ENCODE measurements at places on chromosomes 13 and 19. TPM values are rescaled to one million over a fixed set of nuclear protein-coding genes. Genes with fewer than 3 reads are reported as not detected.

ZNF575 gene
- 3.4 TPM for total RNA-seq

LSR gene
- 2.3 TPM for total RNA-seq

ZSCAN4 gene
- not detected for total RNA-seq

PTGIR gene
- 24.3 TPM for total RNA-seq

RAD23A gene
- 129 TPM for total RNA-seq

ZNF724 gene
- 6.5 TPM for total RNA-seq

CYP4F8 gene
- total RNA-seq: not detected

CALM3 gene
- 556 TPM for total RNA-seq

CADM4 gene
- 0.68 TPM for total RNA-seq

RNF6 gene
- 44.8 TPM for total RNA-seq

C3 gene
- total RNA-seq: 1.5 TPM

TMC4 gene
- total RNA-seq: 1.2 TPM

DPF1 gene
- total RNA-seq: 6.4 TPM

GRCh38 chr19:48618278-48618915, 581 bp downstream of the RPL18 start:
- peak overlapping the region; percentile 99 for H3K27ac ChIP-seq
- no peak for DNase-seq
- peaks cover 48% of the 10 kb centered on the region for H3K36me3 ChIP-seq
- H3K4me3 ChIP-seq: peak overlapping the region; percentile 94
- H3K4me1 ChIP-seq: peaks cover 38% of the 10 kb centered on the region

GRCh38 chr19:30920222-30920621, 429.0 kb downstream of the TSHZ3 start:
- no peaks in the 10 kb centered on the region for H3K4me1 ChIP-seq
- H3K4me3 ChIP-seq: no peak overlapping the region
- no peak for DNase-seq
- no peaks in the 10 kb centered on the region for H3K36me3 ChIP-seq
- H3K27ac ChIP-seq: no peak overlapping the region
- H3K27me3 ChIP-seq: no peaks in the 10 kb centered on the region

- H3K27me3 ChIP-seq: no peaks in the 10 kb centered on the region
- H3K36me3 ChIP-seq: no peaks in the 10 kb centered on the region
- DNase-seq: no peak
- H3K4me3 ChIP-seq: no peak overlapping the region
- H3K4me1 ChIP-seq: no peaks in the 10 kb centered on the region
- no peak overlapping the region for H3K27ac ChIP-seq
Observed at GRCh38 chr13:59203855-59204254, 959.9 kb downstream of the DIAPH3 start.

DNA sequence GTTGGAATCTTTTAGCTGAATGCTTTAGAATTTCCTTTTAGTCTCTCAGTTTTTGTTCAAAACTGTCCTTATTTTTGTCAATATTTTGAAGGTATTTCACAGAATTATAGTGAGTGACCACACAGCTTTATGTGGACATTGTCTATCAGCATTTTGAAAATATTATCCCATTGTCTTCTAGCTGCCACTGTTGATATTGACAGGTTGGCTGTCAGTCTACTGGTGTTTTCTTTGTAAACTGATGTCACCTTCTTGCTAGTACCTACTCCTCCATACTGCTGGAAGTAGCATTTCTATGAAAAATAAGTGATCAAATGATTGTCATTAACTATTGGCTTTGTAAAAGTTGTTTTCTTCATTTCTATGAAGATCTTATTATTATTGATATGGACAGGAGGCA, 256.8 kb downstream of the KLF12 start:
- peaks cover 33% of the 10 kb centered on the region for H3K36me3 ChIP-seq
- DNase-seq: no peak
- H3K4me1 ChIP-seq: peaks cover 46% of the 10 kb centered on the region
- H3K27me3 ChIP-seq: no peaks in the 10 kb centered on the region
- H3K4me3 ChIP-seq: no peak overlapping the region

- DNase-seq: no peak
- no peak overlapping the region for H3K4me3 ChIP-seq
- no peaks in the 10 kb centered on the region for H3K27me3 ChIP-seq
- H3K36me3 ChIP-seq: peaks cover 6% of the 10 kb centered on the region
- no peak overlapping the region for H3K27ac ChIP-seq
Observed at GRCh38 chr19:17570791-17571190, 15.3 kb downstream of the COLGALT1 start.

GRCh38 chr13:74035896-74036295, 98.3 kb downstream of the KLF12 start:
- H3K4me3 ChIP-seq: no peak overlapping the region
- H3K4me1 ChIP-seq: peaks cover 18% of the 10 kb centered on the region

DNA sequence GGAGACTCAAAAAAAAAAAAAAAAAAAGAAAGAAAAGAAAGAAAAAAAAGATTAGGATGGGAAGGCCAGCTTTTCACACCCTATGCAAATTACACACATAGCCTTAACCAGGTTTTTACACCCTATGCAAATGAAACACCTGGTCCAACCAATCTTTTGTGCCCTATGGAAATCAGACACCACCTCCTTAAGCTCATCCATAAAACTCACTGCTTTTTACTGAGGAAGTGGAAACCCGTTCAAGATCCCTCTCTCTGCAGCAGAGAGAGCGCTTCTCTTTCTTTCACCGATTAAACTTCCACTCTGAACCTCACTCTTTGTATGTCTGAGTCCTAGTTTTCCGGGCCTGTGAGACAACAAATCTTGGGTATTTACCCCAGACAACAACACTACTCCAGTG, 25.3 kb upstream of the HOMER3 start:
- no peak overlapping the region for H3K27ac ChIP-seq
- no peak for DNase-seq
- H3K27me3 ChIP-seq: peaks cover 4% of the 10 kb centered on the region
- peaks cover 4% of the 10 kb centered on the region for H3K36me3 ChIP-seq
- peaks cover 25% of the 10 kb centered on the region for H3K4me1 ChIP-seq

DNA sequence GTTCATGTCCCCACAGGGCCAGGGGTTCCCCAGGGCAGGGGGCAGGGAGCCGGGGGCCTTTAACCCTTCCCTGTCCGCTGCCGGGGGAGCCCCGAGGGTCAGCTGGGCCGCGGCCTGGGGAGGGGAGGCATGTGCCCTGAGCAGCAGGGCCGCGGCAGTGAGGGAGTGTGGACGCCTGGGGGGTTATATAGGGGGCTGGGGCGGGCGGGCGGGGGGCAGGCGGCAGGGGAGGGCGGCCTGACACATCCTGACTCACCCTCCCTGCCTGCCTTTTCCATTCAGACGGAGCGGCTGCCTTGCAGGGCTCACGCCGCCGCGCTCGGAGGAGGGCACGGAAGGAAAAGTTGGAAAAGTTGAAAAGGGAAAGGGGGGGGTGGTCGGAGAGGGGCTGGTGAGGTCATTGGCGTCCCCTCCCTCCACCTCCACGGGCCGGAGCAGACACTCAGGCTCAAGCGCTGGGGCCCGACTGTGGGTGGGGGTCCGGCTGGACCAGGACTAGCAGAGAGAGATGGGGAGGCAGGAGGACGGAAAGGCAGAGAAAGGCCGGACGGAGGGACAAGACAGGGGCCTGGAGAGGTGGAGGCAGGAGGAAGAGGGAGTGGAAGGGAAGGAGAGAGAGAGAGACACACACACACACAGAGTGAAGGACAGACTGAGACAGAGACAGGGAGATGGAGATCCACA, at the start of gene IL11:
TSS of gene IL11 (minus strand) at position 159 of the 684 bp plus-strand sequence. CDS start at position 6, 153 bp downstream.
- no peaks in the 10 kb centered on the region for H3K27me3 ChIP-seq
- peaks cover 28% of the 10 kb centered on the region for H3K4me1 ChIP-seq
- peak; percentile 74 for DNase-seq
- H3K27ac ChIP-seq: peak within 1 kb of the TSS; percentile 91

- H3K4me1 ChIP-seq: peaks cover 99% of the 10 kb centered on the region
- peaks cover 37% of the 10 kb centered on the region for H3K27me3 ChIP-seq
- H3K4me3 ChIP-seq: peak overlapping the region; percentile 14
- DNase-seq: no peak
- H3K36me3 ChIP-seq: peaks cover 65% of the 10 kb centered on the region
- peak overlapping the region; percentile 55 for H3K27ac ChIP-seq
Observed at GRCh38 chr13:75689686-75690085, 53.6 kb downstream of the LMO7 start.

DNA sequence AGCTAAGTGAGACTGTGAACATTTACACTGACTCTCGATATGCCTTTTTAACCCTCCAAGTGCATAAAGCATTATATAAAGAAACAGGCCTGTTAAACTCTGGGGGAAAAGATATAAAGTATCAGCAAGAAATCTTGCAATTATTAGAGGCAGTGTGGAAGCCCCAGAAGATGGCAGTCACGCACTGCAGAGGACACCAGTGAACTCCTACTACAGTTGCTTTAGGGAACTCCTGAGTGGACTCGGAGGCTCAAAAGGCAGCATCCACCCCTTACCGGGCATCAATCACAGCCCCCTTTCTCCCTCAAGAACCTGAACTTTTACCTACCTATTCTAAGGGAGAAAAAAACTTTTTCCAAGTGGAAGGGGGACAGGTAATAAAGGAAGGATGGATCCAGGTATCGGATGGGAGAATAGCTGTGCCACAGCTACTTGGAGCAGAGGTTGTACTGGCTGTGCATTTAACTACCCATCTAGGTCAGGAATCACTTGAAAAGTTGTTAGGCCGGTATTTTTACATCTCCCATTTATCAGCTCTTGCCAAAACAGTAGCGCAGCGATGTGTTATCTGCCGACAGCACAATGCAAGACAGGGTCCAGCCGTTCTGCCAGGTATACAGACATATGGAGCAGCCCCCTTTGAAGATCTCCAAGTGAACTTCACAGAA, 80.1 kb downstream of the ZNF486 start:
- no peaks in the 10 kb centered on the region for H3K36me3 ChIP-seq
- no peak overlapping the region for H3K27ac ChIP-seq
- no peaks in the 10 kb centered on the region for H3K4me1 ChIP-seq
- no peaks in the 10 kb centered on the region for H3K27me3 ChIP-seq

DNA sequence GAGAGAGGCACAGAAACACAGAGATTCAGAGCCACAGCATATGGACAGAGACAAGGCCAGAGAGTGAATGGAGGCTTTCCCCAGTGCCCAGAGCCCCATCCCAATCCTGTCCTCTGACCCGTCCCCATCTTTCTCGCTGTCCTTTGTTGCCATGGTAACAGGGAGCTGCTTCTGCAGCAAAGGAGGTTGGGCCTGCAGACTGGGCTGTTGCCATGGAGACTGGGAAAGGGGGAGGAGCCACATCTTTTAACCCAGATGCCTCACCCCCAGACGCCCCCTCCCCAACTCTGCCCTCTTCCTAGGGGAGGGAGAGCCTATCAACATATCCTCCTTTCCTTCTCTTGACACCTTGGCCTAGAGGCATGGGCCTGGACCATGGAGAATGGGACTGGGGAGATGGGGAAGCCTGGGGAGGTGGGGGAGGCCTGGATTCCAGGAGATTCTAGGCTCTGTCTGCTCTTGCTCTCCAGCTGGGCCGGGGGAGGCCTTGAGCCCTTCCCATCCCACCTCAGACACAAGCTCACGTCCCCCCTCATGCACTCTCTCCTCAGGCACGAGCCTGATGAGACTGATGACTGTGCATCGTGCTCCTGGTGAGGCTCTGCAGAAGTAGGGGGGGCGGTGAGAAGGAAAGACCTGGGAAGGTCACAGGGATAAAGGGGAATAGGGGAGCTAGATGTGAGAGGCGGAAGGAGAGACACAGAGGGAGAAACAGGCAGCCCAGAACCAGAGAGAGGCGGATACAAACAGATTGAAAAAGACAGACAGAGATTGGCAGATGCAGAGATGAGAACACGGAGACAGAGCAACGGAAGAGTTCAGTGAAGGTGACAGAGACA, 2.1 kb upstream of the ATP1A3 start:
- H3K36me3 ChIP-seq: no peaks in the 10 kb centered on the region
- H3K27ac ChIP-seq: no peak overlapping the region
- no peak overlapping the region for H3K4me3 ChIP-seq
- H3K27me3 ChIP-seq: peaks cover 44% of the 10 kb centered on the region
- 0 out of 2 replicates have a peak, but pooled peaks cover 4% of the 10 kb centered on the region for H3K4me1 ChIP-seq
- DNase-seq: no peak

GRCh38 chr13:19888799-19889198, 25.4 kb upstream of the ZMYM5 start:
- no peak overlapping the region for H3K4me3 ChIP-seq
- no peaks in the 10 kb centered on the region for H3K4me1 ChIP-seq
- H3K27ac ChIP-seq: no peak overlapping the region
- peak; percentile 2 for DNase-seq

DNA sequence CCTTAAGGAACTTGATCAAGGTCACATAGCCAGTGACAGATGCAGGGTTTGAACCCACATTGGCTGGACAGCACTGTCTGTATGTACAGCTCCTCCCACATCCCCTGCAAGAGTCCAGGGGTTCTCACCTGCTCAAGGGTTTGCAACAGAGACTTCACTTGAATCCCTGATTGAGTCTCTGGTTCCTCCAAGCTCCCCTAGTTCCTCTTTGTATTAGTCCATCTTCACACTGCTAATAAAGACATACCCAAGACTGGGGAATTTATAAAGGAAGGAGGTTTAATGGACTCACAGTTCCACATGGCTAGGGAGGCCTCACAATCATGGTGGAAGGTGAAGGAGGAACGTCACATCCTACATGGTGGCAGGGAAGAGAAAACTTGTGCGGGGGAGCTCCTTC, 72.8 kb upstream of the CLDN10 start:
- peaks cover 5% of the 10 kb centered on the region for H3K27me3 ChIP-seq
- H3K36me3 ChIP-seq: no peaks in the 10 kb centered on the region
- no peak overlapping the region for H3K4me3 ChIP-seq
- DNase-seq: no peak
- H3K27ac ChIP-seq: no peak overlapping the region
- H3K4me1 ChIP-seq: peaks cover 10% of the 10 kb centered on the region

- no peaks in the 10 kb centered on the region for H3K36me3 ChIP-seq
- no peak overlapping the region for H3K4me3 ChIP-seq
- peaks cover 5% of the 10 kb centered on the region for H3K4me1 ChIP-seq
- H3K27me3 ChIP-seq: peaks cover 2% of the 10 kb centered on the region
- no peak for DNase-seq
Observed at GRCh38 chr13:93752541-93752940, 525.9 kb downstream of the GPC6 start.

- DNase-seq: no peak
- H3K27ac ChIP-seq: no peak overlapping the region
- H3K4me3 ChIP-seq: no peak overlapping the region
- peaks cover 2% of the 10 kb centered on the region for H3K27me3 ChIP-seq
Observed at GRCh38 chr13:71021825-71022422, 845.1 kb downstream of the DACH1 start.

- no peak overlapping the region for H3K4me3 ChIP-seq
- no peak overlapping the region for H3K27ac ChIP-seq
- H3K4me1 ChIP-seq: peaks cover 11% of the 10 kb centered on the region
- H3K27me3 ChIP-seq: no peaks in the 10 kb centered on the region
- peaks cover 49% of the 10 kb centered on the region for H3K36me3 ChIP-seq
Observed at GRCh38 chr13:77053192-77053591, 26.2 kb upstream of the FBXL3 start.

All from HFFc6 (cell line).